NCI-H187 (cell line): ENCODE measurements at places on chromosomes 1 and 21.
A peak's percentile ranks its signal among the peaks of the same experiment; 100 is the strongest.

- DNase-seq, result no peak
Observed at GRCh38 chr1:186235696-186236095, 139.4 kb downstream of the TPR start.

- DNase-seq, result no peak
Observed at GRCh38 chr1:12447307-12447706, 170.7 kb downstream of the DHRS3 start.

GRCh38 chr1:113786069-113786468, 26.2 kb downstream of the RSBN1 start:
- no peak for DNase-seq

DNA sequence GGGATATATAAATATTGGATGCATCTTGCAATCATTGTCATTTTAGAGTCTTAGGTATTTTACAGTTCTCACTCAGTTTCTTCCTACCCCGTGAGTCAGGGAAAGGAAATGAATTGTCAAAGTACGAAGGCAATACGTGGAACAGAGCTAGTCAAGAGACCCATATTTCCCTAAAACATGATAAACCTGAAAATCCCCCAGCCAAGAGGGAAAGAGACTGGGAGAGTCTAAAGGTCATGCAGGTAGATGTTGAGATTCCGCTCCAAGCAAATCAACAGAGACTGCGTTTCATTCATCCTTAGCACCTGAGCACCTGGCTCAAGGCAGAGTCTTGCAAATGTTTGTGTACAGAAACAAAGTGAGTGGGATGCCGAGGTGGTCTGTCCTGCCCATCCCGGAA, 58.0 kb downstream of the SH3GLB1 start:
- no peak for DNase-seq

- no peak for DNase-seq
Observed at GRCh38 chr1:93625582-93626327, 55.9 kb downstream of the BCAR3 start.

DNA sequence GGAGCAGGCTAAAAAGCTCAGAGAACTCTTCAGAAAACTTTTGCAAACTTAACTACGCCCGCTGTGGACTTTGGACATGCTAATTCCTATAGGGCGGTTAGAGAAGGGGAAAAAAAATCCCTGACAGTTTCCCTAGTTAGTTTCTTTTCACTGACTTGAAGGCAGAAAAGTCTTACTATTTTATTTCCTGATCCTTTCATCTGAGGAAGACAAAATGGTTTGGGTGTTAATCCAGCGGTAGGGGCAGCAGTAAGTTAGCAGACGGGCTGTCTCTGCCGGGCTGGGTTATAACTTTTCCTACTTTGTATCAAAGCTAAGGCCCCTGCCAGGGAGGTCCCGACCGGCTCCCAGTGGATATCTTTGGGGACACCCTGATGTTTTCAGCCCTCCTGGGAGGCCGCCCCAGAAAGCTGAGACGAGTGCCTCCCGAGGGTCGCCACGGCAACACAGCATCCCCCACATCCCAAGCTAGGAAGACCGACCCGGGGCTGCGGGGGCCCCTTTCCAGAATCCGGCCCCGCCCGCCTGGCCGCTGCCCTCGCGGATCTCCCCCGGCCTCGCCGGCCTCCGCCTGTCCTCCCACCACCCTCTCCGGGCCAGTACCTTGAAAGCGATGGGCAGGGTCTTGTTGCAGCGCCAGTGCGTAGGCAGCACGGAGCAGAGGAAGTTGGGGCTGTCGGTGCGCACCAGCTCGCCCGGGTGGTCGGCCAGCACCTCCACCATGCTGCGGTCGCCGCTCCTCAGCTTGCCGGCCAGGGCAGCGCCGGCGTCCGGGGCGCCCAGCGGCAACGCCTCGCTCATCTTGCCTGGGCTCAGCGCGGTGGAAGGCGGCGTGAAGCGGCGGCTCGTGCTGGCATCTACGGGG, 162.6 kb downstream of the RUNX1 start:
- DNase-seq, result no peak

- DNase-seq, result no peak
Observed at GRCh38 chr1:10257851-10258250, 47.5 kb downstream of the KIF1B start.

DNA sequence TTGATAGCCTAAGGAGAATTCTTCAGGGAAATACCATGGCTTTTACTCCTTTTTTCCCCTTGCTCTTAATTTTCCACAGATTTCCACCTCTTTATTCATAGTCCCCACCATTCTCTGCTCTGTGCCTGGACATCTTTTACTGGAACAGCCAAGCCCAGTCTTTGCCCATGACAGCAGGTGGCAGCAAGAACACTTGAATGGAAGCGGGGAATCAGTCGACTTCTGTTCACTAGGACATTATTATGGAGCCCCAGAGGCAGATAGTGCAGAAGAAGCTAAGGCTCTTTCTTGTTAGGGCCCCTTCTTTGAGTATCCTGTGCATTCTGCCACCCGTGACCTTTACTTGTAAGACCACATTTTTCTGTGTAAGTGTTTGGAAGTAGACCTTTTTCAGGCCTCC, 6.3 kb downstream of the OR14I1 start:
- no peak for DNase-seq

GRCh38 chr1:230575886-230576500, 66.3 kb upstream of the COG2 start:
- no peak for DNase-seq

GRCh38 chr1:198530953-198531352, 9.5 kb downstream of the ATP6V1G3 start:
- peak; percentile 26 for DNase-seq
